ENCODE measurements at places on chromosomes 1 and 21.

DNA sequence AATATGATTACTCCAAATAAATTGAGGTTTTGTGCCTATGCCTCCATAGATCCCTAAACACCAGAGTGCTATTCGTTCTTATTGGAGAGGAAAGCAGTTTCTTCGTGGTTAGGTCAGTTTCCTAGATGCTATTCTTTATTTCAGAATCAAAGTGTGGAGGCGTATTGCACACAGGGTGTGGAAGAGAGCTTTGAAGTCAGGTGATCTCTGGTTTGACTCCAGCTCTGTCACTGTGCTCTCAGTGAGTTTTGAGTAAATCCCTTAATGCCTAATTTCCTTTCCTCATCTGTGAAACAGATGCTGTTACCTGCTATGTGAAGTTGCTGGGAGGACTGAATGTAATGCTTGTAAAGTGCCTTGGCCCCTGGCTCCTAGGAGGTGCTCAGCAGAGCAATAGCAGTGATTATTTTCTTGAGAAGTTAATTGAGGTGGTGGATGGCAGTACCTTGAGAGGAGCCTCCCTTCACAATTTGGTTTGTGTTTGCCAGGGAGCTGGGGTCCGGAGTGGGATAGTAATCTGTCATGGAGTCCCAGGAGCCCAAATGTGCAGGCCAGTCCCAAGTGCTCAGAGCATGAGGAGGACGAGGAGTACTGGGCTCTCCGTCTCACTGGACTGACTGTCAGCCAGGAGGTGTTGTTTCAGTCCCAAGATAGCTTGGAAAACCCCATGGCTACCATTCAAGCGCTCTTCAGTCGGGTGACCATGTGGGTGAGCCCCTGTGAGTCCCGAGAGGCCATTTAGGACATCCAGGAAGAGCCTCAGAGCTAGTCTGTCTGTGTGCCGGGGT lies 14.9 kb downstream of the NTPCR start:
- DNase-seq: no peak

DNA sequence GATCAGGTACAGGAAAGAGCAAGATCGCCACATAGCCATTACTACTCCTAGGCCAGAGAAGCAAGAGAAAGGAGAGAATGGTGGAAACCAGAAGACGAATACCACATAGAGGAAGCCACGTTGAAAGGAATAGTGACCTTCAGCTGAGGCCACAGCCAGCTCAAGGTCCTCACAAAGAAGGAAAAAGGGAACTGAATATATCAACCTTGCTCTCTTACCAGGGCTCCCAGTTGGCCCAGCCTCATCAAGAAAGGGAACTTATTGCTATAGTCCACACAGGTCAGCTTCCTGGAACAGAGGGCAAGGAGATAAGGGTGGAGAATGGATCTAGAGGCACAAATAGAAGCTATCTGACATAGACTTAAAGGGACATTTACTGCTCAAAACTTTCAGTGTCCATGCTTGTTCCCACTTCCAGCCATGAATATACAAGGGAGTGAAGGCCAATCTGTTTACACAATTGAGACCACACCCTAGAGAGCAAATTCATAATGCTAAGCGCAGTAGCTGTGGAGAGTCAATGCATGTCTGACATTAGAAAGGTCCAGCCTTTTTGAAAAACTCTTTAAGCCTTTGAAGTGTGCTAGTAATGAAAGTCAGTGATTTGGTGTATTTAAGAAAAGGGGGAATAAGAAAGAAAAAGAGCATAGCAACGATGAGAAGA lies 120.7 kb upstream of the ZC3H11B start:
- DNase-seq: no peak

GRCh38 chr1:68322837-68323687 lies 90.7 kb upstream of the WLS start:
- no peak for DNase-seq

GRCh38 chr21:46459356-46460112 lies 843 bp downstream of the DIP2A start:
- no peak for DNase-seq

DNA sequence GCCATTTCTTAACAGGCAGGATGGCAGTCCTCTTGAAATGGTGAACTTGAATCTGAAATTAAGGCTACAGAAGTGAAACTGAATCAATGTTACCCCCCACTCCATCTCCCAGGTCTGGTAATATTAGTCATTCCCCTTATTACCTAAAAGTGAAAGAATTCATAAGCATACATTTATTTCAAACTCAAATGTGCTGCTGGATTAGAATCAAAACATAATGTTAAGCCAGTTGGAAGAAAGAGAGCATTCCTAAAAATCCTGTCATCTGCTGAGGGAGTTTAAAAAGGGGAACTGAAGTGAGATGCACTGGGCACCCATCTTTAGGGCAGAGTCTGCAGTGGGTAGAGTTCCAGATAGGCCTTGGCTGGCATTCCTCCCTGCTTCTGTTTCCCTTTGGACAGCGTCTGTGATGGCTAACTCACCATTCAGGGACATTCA lies 17.4 kb downstream of the KIAA0319L start:
- no peak for DNase-seq
